AG04449 (cell line): ENCODE measurements at places on chromosomes 1 and 21.

DNA sequence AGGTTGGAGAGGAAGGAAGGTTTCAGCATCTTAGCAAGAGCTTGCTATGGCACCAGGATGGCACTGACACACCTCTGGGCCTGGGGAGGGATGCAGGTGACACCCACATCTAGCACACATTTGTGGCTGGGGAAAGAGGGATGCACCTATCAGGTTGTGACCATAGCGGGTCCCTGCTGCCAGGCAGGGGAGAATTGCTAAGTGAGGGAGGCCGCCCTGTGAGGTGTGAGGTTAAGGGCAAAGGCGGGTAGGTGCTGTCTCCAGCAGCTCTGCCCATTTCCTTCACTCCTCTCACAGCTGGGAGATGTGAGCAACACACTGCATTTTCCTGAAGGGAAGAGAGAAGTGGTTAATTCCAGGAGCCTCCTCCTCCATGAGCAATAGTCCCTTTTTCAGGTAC, 83.2 kb upstream of the TLR5 start:
- no peak for DNase-seq

DNA sequence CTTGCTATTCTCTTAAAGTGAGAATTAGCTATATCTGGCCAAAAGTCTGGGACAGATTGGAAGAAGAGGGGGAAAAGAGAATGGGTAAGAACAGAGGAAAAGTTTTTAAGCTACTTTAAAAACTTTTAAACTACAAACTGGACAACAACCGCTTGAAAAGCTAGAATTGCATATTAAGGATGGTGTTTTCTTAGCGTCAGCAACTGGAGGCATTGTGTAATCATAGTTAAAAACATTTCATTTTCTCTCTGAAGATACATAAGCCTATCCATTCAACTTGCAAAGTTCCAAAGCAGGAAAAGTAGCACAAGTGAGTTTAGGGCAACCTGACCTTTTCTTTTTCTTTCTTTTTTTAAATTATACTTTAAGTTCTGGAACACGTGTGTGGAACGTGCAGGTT, 10.9 kb downstream of the PBX1 start:
- no peak for DNase-seq

- DNase-seq = no peak
These were observed 86.3 kb downstream of the NKAIN1 start for GRCh38 chr1:31153423-31153822.

GRCh38 chr1:37667023-37667671, 25.2 kb upstream of the CDCA8 start:
- DNase-seq = no peak

DNA sequence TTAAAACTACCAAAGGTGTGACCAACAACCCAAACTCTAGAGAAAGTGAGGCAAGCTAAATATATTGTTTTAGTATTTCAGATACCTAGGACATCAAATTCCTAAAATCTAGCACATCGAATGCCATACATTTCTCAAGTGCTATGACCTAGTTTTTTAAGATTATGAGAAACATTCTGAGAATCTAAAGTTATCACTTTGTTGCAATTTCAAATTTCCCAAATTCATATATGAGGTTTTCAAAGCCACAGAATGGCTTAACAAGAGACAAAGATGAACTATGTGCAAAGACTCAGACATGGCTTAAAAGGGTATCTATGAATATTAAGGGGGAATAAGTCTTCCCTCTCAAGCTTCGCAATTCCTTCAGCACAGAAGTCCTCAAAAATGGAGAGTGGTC, 6.8 kb downstream of the SCYL3 start:
- DNase-seq = no peak

GRCh38 chr21:39124681-39125251, 58.5 kb downstream of the PSMG1 start:
- DNase-seq = no peak

DNA sequence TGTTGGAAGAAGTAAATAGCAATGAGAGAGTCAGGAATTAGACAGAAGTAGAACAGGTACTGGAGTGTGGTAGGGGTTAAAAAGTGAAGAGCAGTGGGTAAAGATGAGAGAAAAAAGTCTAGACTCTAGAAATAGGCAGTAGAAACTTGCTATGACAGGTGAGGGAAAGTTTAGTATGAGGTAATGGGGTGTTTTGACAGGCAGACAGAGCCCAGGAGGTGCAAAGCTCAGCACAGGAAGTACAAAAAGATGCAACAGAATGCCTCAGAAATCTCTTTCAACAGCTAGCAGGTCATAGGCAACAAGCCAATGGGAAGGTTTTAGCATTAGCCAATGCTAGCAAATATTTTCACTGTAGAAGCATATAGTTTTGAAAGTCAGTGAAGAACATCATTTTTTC, 319.1 kb upstream of the SGIP1 start:
- no peak for DNase-seq

DNA sequence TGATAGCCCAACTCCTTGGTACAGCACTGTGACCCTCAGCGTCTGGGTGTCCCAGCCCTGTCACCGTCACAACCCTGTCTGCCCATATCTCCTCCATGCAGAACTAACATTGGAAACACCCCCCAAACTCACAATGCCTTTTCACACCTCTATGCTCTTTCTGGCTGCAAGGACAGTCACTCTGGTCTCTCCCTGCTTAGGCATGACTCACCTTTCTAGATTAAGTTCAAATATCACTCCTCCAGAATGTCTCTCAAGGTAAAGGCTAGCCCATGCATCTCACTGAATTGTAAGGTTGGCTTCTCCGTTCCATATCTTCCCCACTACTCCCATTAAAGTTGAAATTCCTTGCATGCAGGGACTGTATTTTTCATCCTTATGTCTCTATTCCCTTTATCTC, 17.0 kb upstream of the CAPN8 start:
- no peak for DNase-seq

- DNase-seq = no peak
These were observed 122.4 kb downstream of the TOMM20 start for GRCh38 chr1:235006132-235006721.

DNA sequence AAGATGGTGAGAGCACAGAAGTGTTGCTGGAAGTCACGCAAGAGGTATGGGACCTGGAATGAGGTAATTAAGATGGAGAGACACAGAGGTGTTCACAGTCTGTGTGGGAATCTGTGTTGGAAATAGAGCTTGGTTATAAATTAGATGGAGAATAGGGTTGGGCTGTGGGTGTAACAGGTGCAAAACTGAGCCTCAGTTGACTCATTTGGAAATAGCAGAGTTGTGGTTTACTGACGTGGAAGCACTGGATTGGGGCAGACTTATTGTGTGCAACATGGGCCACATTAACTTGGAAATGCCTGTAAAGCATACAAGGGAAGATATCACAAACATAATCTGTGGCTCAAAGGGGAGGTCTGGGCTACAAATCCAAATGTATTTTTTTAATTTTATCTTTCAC, 13.0 kb downstream of the CAMSAP2 start:
- no peak for DNase-seq

- no peak for DNase-seq
These were observed 65.7 kb upstream of the CNTN2 start for GRCh38 chr1:204977318-204977717.

DNA sequence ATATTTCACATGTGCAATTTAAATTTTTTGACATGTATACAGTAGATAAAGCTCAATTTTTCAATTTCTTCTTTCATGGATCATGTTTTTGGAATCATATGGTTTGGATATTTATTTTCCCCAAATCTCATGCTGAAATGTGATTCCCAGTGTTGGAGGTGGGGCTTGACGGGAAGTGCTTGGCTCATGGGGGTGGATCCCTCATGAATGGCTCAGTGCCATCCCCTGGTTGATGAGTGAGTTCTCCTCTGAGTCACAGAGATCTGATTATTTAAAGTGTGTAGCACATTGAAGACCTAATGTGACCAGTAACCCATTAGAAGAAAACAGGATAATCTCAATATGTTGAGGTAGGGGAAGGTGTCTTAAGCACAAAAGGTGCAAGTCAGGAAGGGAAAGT, 9.1 kb upstream of the IFI16 start:
- peak; percentile 59 for DNase-seq

GRCh38 chr1:177163844-177164379, 600 bp downstream of the ASTN1 start:
- no peak for DNase-seq

DNA sequence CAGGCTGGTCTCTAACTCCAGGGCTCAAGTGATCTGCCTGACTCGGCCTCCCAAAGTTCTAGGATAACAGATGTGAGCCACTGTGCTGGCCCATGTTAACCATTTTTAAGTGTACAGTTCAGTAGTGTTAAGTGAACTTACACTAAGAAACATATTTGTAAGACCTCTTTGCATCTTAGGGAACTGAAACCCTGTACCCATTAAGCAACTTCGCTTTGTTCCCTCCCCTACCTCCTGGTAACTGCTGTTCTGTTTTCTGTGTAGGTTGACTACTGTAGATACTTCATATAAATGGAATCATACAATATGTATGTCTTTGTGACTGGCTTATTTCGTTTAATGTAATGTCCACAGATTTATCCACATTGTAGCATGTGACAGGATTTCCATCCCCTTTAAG, 11.0 kb downstream of the NUDC start:
- no peak for DNase-seq

GRCh38 chr1:85289848-85290335, 13.5 kb upstream of the BCL10 start:
- no peak for DNase-seq

DNA sequence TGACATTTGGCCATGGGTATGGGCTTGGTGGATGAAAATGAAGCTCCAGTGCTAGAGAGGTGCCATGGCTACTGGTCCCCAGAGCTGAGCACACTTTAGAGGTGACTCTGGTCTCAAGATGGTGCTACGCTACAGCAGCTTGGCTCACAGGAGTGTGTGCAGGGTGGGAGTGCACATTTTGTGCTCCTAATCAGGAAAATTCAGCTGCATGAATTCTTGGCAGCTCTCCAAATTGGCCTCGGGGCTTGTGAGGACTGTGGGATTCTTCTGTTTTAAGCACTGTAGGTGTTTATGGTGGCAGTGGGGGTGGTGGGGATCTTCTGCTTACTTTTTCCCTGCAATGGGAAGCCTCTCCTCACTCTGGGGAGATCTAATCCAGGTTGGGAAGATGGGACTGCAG, 17.3 kb upstream of the TIPRL start:
- DNase-seq = no peak

DNA sequence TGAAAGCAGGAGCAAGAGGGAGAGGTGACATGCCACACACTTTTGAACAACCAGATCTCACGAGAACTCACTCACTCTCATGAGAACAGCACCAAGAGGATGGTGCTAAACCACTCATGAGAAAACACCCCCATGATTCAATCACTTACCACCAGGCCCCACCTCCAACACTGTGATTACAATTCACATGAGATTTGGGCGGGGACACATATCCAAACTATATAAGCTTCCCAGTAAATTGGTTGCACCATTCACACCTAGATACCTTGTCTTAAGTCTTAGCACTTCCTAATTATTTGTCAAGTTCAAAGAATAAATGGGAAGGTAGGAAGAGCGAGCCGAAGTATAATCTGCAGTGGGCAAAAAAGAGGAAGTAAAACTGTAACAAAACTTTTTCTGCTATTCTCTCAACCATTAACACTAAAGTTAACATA, 34.3 kb downstream of the AMY1C start:
- no peak for DNase-seq

DNA sequence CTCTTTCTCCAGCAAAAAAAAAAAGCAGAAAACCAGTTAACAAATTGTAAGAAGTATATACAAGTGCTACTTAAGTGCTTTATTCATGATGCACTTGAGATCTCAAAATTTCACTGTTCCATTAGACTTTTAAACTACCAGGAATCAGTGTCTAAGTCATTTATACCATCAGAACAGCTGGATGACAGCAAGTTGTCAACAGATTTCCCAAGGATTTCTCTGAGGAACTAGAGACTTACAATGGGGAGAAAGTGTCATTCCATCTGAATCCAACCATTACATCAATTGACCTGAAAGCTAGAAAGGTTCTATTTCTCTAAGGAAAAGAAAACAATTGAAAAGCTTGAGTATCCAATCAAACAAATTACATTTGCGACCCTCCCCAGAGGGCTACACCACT, 43.8 kb downstream of the USH2A start:
- DNase-seq = no peak

GRCh38 chr1:214850432-214851050, 232.0 kb upstream of the KCNK2 start:
- DNase-seq = no peak

DNA sequence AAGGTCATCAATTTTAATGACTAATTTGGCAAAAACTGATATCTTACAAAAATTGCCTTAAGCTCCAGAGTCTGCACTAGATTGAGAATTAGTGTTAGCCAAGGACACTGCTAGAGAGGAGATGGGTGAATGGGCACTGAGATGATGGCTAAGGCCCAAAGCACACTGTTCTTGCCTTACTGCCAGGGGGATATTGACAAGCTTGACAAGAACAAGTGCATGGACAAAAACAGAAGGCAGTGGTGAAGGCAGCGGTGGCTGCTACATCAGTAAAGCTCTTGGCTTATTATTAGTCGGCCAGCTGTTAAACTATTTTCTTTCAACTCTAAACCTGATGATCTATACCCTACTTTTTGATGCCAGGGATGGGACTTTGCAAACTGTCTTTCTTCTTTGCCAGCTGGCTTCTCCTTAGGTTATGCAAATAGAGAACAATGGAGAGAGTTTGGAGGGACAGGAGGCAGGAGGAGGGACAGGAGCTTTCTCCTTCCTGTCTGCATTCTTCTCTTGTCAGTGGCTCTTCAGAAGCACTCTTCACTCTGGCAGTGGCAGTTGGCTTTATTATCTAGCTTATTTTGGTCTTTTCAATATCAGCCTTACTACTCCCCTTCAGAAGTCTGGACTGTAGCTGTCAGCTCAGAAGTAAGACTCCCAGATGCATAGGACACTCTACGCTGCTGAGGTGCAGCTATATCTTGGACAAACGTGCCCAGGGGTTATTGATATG, 853.5 kb upstream of the TMPRSS15 start:
- DNase-seq = no peak

DNA sequence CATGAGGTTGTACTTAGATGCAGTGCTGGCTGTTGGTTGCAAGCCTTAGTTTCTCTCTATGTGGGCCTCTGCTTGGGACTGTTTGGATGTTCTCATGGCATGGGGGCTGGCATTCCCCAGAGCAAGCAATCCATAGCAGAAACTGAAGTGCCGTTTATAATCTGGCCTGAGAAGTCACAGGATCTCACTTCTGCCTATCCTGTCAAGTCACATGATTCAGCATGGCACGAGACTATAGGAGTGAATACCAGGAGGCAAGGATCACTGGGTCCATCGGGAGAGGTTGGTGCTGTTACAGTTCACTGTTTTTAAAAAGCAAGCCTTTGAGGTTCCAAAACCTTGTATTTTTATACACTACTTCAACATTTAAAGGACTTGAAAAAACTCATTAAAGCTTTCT, 16.7 kb downstream of the COLGALT2 start:
- no peak for DNase-seq

- DNase-seq = peak; percentile 23
These were observed 46.5 kb upstream of the GREM2 start for GRCh38 chr1:240658312-240658960.

GRCh38 chr1:198520524-198521254, 19.8 kb downstream of the ATP6V1G3 start:
- no peak for DNase-seq

GRCh38 chr1:96002969-96003964, 718.3 kb upstream of the PTBP2 start:
- no peak for DNase-seq
